ENCODE measurements at places on chromosomes 2 and 18.

GRCh38 chr2:148014616-148015015 lies 5.9 kb downstream of the ORC4 start:
- no peak for DNase-seq

GRCh38 chr2:42172020-42172419 lies 2.9 kb downstream of the EML4 start:
- DNase-seq = no peak

- no peak for DNase-seq
Observed at GRCh38 chr18:21991886-21992285, 177.5 kb upstream of the GATA6 start.

GRCh38 chr2:66024391-66024790 lies 410.5 kb upstream of the MEIS1 start:
- DNase-seq = no peak

- DNase-seq = no peak
Observed at GRCh38 chr18:79513381-79514081, 117.8 kb downstream of the NFATC1 start.

DNA sequence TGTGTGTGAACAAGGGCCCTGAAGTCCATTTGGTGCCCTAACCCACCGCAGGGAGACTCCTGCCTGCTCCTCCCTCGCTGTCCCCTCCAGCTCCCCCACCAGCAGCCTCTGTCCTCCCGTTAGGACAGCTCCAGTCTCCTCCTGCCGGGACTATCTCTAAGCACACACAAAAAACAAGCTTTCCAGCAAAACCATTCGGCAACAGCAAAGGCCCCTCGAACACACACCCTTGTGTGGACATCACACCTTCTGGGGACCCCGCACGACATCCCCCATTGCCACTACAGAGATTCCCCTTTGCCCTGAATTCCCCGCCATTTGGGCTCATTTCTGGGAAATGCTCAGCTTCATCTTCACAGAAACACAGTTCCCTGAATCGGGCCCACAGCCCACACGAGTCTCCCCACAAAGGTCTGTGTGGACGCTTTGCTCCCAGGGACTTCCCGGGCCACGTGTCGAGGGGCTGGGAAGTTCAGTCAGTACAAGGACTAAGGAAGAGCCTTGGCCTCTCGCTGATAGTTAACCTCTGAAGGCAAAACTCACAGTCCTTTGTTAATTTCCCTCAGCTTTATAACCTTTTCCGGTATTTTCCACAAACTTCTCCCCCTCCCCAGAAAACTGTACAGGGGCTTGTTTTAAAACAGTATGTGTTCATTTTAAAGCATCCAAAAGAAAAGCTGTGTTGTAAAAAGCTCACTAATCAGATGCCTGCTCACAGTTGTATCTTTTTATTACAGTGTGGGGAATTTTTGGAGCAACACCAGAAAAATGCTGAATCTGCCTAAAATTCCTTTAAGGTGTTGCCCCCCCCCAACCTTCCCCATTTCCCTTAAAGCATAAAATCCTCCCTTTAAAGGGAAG lies 25.9 kb downstream of the SMAD7 start:
- DNase-seq = no peak

DNA sequence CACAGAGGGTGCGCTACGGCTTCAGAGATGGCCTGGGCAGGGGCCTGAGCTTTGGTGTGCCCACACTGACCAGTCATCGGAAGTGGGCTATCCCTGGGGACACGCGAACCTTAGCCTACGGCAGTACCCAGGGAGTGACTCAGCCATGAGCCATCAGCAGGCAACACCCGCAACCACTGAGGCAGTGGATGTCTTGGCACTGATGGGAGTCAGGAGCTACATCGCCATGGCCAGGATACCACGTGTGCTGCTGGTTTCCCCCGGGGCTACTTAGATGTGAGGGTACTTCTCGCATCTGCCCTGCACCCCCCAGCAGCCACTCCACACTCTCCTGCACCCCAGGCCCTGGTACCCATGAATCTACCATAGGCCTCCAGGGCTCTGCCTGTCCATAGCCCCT lies 12.8 kb upstream of the HPCAL1 start:
- no peak for DNase-seq

DNA sequence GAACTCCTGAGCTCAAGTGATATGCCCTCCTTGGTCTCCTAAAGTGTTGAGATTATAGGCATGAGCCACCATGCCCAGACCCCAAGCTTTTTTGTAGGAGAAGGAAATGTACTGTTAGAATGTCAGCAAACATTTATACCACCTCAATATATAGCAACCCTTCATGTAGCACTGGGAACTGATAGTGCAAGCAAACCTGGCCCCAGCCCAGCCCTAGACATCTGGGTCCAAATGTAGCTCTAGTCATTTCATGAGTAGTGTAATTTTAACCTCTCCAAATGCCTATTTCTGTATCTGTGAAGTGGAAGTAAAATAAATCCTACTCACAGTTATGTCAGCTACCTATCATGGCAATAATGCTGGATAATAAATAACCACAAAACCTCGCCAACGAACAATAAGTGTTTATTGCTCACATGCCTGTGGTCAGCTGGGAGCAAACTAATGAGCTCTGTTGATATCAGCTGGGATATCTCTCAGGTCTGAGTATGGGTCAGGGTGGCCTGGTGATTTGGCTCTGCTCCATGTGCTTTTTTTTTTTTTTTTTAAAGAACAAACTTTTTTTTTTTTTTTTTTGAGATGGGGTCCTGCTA lies 180.4 kb downstream of the CD8B2 start:
- DNase-seq = no peak

DNA sequence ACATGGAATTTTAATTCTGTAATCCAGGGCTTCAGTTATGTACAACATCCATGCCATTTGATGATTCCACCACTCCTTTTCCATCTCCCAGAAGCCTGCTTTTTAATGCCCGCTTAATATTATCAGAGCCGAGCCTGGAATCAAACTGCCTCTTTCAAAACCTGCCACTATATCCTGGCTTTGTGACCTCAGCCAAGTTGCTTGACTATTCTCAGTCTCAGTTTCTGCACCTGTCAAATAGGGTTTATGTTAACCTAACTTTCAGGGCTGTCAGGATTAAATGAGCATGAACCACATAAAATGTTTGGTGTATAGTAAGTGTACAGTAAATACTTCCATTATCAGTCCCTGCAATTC lies 108.7 kb downstream of the XRCC5 start:
- no peak for DNase-seq

- no peak for DNase-seq
Observed at GRCh38 chr2:10901160-10901939, 10.4 kb upstream of the KCNF1 start.

Data from NCI-H1694 treated with DMSO at 0.1 percent for 48 hours (cell line).